Stimulated activated CD8-positive, alpha-beta memory T cell treated with anti-CD3 and anti-CD28 coated beads, Interleukin-4, amount 100 ng/mL, for 1 hour (primary cell): ENCODE measurements at places on chromosomes 1 and 21.

DNA sequence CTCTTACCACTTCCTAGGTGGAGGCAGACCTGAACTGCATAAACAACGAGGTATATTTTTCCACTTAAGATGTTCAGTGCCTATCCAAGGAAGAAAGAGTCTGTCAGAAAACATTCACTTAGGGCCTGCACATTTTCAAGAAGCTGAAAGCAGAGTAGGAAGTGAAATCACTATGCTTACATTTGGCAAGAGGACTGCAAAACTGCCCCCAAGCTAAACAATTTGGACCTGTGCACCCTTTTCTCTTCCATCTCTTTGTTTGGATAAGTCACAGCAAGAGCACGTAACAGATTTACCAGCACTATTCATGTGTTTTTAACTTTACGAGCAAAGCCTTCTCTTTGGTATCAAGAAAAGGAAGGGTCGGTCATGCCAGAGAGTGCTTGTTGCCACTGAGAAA, 13.2 kb upstream of the BEND5 start:
- no peak for DNase-seq

DNA sequence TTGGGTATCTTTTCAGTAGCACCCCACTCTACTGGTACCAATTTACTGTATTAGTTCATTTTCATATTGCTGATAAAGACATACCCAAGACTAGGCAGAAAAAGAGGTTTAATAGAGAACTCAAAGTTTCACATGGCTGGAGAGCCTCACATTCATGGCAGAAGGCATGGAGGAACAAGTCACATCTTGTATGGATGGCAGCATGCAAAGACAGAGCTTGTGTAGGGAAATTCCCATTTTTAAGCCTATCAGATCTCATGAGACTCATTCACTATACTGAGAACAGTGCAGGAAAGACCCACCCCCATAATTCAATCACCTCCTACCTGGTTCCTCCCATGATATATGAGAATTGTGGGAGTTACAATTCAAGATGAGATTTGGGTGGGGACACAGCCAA, 878.6 kb upstream of the ADGRL4 start:
- DNase-seq = no peak

DNA sequence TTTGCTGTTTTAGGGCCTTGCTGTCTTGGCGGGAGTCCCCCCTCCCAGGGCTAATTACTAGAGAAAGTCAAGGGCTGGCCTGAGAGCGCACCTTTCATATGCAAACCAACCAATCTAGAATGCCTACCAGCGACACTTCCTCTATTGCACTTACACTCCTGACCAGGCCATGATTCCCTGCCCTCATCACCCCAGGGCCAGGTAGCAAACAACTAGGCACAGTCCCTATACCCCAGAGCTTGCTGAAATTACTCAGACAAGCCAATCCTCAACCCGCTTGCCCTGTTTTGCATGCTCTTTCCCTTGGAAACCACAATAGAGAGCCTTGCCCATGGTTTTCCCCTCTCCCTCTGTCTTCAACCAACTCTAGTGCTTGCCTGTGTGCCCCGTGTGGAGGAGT, 70.3 kb downstream of the URB2 start:
- no peak for DNase-seq

- no peak for DNase-seq
Observed at GRCh38 chr1:60571811-60572210, 498.2 kb upstream of the C1orf87 start.

DNA sequence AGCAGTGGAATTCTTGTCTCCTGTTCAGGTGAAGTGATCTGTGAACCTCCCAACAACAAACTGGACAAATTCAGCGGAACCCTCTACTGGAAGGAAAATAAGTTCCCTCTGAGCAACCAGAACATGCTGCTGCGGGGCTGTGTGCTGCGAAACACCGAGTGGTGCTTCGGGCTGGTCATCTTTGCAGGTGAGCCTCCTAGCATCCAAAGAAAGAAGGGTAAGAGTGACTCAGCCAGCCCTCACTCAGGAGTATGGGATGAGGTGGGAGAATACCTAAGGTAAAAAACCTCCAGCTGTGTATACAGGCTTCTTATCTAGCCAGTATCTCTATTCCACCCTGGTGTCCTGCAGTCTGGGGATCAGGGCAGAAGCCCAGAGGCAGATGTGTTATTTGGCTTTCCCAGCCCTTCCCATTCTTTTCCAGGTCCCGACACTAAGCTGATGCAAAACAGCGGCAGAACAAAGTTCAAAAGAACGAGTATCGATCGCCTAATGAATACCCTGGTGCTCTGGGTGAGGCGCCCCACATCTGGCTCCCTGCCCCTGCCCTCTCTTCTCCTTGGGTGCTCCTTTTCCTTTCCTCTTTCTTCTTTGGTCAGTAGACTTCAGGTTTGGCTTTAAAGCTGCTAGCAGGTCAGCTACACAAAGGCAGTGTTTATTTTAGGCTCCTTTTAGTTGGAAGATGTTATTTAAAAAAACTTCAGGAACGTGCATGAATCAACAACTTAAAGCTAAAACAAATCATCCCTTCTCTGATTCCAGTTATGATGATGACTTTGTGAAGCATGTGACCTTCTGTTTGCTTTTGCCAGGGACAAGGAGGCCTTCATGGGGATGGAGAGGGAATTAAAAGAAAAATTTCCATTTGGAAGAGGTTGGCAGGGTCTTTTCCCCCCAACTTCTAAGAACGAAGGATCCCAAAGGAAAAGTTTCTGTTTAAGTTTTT, 9.0 kb downstream of the ATP8B2 start:
- no peak for DNase-seq

GRCh38 chr1:163928069-163928468, 606.3 kb downstream of the NUF2 start:
- no peak for DNase-seq

GRCh38 chr1:41715441-41716095, 203.2 kb downstream of the HIVEP3 start:
- no peak for DNase-seq

DNA sequence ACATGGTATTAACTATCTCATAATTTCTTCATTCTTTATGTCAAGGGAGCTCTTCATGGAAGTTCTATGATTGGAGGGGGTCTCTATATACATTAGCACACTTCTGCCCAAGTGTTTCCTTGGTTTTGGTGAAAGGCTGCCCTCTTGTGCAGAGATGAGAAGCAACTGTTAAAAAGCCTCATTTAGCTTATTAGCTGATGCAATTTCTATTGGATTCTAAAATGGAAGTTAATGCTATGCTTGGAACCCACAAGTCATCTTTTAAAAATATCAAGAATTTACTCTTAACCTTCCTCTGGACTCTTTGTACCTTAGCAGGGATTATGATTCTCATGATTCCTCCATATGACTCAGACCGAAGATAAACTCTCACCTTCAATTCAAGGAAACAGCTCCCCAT, 328.9 kb downstream of the PTBP2 start:
- no peak for DNase-seq

GRCh38 chr21:41521489-41522027, 13.6 kb upstream of the TMPRSS2 start:
- no peak for DNase-seq

GRCh38 chr1:26853156-26853555, 9.8 kb upstream of the SFN start:
- DNase-seq = peak; percentile 73

DNA sequence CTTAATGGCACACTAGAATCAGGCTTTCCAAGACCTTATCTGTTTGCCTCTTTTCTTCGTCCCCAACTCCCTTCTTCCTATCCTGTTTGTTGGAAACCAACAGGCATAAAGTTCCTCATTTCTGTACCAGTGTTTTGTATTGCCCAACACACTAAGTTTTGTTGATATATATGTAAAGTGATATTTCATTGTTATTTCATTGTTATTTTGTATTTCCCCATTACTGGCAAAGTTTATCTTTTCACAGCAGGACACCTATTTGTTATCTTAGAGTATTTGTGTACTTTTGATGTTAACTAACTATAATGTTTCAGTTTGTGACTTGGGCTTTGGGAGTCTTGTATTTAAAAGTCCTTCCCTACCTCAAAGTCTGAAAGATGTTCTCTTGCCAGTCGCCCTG, 27.1 kb downstream of the FAM20B start:
- DNase-seq = no peak

DNA sequence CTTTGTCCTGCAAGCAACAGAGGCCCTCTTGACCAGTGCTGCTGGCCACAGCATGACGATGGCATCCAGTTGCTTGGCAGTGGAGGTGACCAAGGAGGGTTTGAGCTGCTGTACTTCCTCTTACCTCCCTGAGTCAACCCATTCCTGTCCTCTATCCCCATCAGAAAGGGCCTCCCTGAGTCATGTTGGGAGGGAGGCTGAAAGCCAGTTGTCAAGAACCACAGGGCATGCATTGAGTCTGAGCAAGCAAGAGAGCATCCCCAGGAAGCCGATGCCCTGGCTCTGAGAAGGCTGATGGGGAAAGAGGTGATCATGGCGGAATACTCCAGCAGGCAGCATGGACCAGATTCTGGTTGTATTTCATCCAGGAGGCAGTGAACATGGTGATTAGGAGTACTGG, 69.6 kb downstream of the LACTBL1 start:
- no peak for DNase-seq

- no peak for DNase-seq
Observed at GRCh38 chr1:183163316-183163715, 22.7 kb upstream of the LAMC2 start.

DNA sequence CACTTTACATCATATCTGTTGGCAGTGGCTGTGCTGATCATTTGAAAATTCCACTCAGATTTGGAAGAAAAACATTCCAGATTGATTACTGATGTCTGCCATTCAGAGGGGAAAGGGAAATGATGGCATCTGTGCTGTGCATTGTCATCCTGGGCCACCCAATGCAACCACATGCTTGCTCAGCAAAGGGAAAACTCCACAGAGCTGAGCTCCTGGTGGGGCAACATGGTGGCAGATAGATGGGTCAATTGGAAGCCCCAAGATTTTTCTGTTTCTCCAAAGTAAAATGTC, 11.8 kb downstream of the OXCT2 start:
- no peak for DNase-seq

GRCh38 chr1:54585181-54586066, 37.4 kb downstream of the ACOT11 start:
- no peak for DNase-seq

DNA sequence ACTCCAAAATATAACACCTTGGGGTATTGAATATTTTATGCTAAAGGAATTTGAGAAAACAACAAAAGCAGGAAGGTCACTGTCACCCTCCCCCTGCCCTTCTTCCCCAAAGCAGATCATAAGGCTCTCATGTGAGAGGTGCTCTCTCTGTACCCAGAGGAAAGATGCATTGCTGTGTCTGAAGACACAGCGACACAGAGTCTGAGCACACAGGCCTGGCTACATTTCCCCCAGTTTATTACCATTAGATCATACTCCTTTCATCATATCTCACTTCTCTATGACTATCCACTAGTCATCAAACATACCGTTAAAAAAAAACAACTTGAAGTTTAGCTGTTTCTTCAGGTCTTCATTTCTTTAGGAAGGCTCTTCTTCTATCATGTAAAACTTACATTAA, 127.1 kb downstream of the PPIAL4G start:
- DNase-seq = no peak

- no peak for DNase-seq
Observed at GRCh38 chr1:110874324-110875215, 1.6 kb downstream of the CD53 start.

- no peak for DNase-seq
Observed at GRCh38 chr1:180981596-180982387, 40.9 kb downstream of the STX6 start.

DNA sequence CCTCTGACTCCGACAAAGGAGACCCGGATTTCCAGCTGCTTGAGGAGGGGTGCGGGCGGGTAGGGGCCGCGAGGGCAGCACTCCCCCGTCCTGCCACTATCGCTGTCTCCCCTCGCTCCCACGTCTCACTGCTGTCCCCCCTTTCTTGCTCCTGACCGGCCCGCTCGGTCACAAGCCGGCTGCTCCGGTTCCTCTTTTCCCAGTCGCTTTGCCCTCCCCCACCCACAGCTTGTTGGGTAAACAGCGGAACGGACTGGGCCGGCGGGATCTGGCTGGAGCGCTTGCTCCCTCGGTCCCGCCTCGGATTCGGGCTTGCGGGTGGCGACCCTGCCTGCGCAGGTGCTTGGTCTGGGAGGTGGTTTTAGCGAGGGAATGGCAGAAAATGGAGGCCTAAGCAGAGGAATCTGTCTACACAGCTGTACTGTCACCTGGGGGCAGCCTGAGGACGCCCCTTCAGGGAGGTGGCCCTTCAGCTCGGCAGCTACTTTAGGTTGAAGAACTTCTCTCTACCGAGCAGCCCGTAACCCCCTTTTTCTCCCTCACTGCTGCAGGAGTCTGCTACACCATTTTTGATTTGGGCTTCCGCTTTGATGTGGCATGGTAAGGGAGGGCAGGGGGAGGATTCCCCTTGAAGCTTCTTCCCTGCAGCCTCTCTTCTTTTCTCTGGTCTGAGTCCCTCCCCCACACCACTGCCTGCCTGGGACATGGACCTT, 645 bp downstream of the ATP6V0B start:
- DNase-seq = no peak

DNA sequence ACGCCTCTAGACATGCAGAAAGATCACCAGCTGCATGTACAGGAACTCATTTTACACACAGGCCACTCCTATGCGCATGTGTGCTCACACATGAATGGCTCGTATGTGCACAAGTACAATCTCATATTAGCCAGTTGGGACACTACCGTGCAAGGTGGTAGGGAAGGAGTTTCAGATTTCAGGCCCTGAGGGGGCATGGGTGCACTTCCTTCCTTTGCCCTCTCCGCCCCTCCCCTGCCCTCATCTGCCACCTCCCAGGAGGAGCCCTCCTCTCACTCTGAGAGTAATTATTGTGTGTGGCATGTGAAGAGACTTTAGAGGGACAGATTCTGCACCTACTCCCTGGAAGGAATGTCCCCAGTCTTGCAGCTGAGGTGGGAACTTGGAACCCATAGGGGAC, 14.8 kb downstream of the EDN2 start:
- DNase-seq = no peak

GRCh38 chr1:163085904-163086268, 16.7 kb downstream of the RGS4 start:
- no peak for DNase-seq

DNA sequence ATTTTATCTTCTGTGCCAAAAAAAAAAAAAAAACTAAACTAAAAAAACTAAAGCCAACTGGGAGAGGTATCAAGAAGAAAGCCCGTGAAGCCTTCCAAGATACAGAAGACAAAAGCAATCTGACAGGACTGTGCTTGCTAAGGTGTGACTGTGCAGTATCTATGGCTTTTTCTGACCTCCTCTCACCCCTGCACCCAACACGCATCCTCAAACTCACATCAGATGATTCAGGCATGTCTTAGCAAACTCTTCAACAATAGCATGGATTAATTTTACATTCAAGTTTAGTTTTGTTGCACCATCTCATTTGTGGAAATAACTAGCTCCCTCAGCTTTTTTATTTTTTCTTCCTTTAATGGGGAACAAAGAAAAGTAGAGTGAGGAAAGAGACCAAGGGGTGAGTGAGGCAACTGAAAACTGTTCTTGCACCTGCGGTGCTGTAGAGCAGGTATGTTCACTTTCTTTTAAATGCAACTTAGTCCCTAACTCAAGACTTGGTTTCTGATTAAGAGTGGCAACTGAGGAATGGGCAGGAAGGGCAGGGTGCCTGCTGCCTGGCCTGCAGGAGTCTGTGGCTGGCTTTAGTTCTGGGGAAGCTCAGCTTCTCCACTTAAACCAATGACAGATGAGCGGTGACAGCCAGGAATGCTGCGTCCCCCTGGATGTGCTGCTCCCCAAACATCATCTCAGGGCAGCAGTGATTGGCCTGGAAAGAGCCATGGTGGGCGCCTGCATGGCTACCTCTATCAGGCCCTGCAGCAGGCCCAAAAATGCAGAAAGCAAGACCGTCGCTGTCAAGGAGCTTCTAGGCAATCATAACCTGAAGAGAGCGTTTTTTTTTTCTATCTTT, 71.3 kb upstream of the LRRC8B start:
- DNase-seq = no peak
